ENCODE measurements at places on chromosomes 7 and 10.

- DNase-seq = no peak
Measured at GRCh38 chr10:15245530-15245929, 77.0 kb upstream of the NMT2 start.

GRCh38 chr10:133278577-133279265, 2.1 kb upstream of the ADAM8 start:
- no peak for DNase-seq

GRCh38 chr7:157690058-157690832, 353.4 kb downstream of the DNAJB6 start:
- no peak for DNase-seq

DNA sequence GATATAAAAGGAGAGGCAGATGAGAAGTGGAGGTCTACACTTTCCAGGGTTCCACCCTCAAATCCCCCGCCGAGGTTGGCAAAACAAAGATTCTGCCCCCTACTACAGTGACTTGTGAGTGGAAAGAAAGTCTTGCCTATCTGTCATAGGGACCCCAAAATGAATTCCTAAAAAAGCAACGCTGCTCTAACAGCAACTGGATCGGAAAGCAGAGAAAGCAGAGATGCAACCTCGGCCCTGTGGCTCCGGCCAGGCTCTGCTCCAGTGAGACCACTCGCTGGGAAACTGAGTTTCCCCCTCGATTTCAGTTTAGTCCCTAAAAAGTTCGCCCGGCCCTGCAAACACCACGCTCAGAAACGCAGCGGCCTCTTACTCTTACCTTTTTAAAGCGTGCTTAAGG, 297.9 kb upstream of the NFE2L3 start:
- no peak for DNase-seq

DNA sequence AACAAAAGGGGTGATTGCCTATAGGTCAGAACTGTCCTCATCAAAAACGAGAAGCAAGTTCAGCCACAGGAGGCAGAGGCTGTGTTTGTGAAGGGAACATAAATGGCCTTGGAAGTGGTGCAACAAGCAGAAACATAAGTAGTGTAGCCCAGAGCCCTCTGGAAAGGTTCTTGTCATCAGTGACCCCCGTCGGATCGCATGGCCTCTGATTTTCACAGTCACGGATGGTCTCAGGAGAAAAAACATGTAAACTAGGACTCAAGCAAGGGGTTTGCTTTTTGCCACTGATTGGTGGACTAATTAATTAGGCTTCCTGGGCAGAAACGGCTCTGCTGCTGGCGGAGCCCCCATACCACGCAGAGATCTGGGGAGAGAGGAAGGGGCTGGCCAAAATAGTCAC, 496.5 kb upstream of the MKI67 start:
- DNase-seq = no peak

GRCh38 chr7:2165610-2166594, 66.8 kb downstream of the MAD1L1 start:
- DNase-seq = no peak

- no peak for DNase-seq
Measured at GRCh38 chr10:129965959-129966358, 1.9 kb upstream of the EBF3 start.

GRCh38 chr7:32936689-32937088, 20.6 kb upstream of the FKBP9 start:
- DNase-seq = no peak

DNA sequence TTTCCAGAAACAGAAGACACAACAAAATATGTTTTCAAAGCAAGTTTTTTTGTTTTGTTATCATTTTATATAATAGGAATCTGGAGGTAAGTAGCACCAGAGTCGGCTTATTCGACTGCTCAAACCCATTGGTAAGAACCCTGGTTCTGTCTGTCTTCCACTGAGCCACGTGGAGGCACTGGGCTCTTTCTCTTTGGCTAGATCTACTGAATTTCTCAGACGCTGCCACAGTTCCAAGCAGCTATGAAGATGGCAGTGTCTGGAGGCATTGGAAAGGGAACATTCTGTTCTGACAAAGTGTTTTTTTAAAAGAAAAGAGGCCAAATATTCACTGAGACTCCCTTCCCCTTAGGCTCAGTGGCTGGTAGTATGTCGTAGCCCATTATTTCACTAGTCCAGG, 338.8 kb downstream of the NRG3 start:
- DNase-seq = no peak

DNA sequence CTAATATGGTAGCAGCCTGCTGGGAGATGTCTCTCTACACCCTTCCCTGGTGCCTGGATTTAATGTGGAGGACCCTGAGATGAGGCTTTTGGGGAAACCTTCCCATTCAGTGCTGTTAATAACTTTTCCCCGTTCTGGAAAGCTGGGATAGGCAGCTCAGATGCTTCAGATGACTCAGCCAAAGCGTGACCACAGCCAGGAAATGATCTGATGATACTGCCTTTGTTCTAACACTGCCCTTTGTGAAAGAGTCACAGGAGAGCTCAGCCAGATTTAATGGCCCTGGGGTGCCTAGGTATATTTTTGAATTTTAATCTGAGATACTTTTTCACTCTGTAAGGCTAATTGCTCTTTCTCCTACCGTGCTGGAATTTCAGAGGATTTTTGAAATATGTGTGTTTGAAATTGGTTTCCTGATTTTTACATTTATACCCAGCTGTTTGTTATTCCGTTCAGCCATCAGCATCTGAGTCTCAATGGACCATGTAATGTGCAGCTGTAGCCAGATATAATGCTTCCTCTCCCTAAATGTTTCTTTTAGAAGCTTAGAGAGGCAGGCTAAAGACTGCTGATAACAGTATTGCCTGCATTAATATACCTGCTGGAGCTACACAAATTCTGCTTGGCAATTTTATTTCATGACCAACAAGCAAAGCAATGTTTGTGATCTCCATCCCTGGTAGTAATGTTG, 17.8 kb downstream of the CELF2 start:
- DNase-seq = peak; percentile 45

- no peak for DNase-seq
Measured at GRCh38 chr7:11191574-11192220, 218.0 kb downstream of the PHF14 start.

DNA sequence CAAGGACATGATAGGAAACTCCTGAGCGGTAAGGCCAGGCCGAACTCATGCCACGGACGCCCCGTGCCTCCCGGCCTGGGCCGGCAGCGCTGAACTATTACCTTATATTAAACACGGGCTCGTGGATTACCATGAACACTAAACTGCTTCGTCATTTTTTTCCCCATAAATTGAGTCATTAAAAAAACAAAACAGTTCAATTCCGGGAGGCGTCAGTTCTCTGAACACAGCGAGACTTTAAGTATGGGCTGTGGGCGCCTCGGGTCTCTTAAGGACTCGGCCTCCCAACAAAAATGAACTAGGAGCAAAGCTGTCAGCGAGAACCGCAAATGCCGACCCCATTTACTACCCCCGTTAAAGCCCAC, 519 bp downstream of the PITRM1 start:
- peak; percentile 21 for DNase-seq

DNA sequence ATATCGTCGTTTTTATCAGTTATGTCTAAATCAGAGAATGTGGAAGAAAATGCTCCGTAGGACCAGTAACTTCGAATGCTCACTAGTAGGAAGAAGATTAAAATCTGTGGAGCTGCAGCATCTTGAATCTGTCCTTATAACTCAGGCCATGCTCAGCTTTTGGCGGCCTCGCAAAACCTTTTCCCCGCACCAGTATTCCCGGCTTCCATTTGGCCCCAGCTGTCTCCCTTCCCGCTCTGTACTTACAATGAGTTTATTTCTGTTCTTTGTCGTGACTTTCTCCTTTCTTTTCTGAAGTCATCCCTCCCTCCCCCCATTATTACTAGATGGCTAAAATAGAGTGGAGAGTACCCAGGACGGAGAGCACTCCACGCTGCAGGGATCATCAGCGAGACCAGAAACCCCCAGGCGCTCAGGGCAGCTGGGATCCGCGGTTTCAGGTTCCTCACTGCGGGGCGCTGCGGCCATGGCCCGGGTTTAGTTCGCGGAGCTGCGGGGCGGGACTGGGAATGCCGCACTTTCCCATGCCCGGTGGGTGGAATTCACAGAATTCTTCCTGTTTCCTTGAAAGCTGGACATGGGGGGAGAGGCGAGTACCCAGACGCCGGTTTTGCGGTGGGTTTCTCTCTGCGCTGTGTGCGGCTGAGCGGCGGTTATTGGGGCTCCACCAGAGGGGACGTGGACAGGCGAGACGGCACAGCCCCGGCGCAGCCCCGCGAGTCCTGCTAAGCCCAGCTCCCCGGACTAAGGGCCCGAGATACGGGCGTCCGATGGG, 183.5 kb downstream of the POM121L12 start:
- DNase-seq = no peak

DNA sequence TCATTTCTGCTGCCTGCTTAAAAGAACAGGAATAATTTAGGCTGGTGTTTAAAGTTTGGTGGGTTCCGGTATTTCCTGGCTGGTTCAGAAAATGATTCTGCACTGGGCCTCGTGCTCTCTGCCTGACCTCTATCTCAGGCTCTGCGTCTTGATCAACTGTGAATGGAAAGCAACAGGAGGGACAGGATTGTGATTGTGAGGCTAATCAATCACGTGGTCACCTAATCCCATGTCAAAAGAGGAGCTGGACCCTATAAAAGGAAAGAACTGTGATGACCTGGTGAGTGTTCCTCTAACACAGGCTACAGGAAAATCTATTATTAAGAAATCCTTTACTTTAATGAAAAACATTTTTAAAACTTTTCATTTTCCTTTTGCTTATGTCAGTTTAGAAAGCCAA, at the start of gene DHX32:
Gene DHX32, minus strand, starts transcription at position 101 of the 400 bp plus-strand sequence. CDS start 468 bp downstream, outside the sequence.
- DNase-seq = no peak

- no peak for DNase-seq
Measured at GRCh38 chr7:1666317-1666822, 3.7 kb upstream of the ELFN1 start.

DNA sequence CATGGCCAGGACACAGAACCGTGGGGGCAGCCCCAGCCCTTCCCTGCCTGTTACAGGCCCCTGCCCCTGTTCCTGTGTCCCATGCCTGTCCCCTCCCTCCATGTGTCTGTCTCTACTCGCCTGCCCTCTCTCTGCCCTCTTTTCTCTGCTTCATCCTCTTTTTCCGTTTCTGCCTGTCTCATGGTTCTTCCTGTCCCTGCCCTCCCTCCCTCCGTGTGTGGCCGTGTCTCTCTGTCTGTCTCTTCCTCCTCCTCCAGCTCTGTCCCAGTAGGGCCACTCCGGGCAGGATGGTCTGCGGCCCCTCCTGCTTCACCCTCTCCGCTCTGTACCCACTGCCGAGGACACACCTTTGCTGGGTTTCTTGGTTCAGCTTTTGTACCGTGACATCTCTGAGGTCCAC, 137.4 kb downstream of the FAM53B start:
- no peak for DNase-seq

DNA sequence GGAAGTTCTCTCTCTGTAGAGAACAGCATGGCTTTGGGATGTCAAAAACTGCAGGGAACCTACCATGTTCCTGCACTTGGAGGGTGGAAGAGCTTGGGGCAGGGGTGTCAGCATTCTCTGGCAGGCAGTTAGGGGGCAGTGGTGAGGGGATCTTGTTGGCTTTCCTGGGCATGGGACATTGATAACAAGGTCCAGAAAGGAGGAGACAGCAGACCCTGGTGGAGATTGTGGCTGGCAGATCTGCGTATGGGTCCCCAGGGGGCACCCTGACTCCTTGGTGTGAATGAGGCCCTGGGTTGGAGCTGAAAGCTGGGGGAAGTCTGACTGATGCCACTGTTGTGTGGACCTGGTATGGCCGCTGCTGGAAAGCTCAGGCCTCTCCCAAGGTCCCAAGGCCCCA, 22.9 kb upstream of the CAMK2B start:
- peak; percentile 6 for DNase-seq

All from fibroblast of skin of left quadriceps (primary cell).